CD4-positive, alpha-beta T cell treated with Interleukin-2 at 100 ng/mL for 4 hours (primary cell): ENCODE measurements at places on chromosomes 11 and 22.

GRCh38 chr11:17013548-17014320, 480 bp downstream of the PLEKHA7 start:
- peak; percentile 11 for DNase-seq

DNA sequence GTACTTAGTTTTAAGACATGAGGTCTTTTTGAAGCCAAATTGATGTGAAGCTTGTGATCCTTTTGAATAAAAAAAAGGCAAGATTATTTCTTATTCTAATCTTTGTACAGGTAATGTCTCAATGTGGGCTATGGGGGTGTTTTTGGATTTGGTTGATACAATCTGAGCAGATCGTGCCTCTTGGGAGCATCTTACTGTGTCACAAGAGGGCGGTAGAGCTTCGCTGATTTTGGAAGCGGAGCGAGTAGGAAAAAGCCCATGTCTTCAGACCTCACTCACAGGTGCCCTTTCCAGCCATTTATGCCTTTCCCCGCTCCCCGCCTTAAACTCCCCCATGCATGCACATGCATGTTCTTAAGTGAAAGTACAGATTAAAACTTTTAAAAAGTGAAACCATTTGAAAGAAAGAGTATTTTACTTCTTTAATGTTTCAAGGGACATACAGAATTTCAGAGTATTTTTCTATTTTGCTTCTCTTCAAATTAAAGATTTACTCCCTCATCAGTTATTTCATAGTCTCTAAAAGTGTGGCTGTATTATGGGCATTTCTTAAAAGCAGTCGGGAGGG, 18.8 kb downstream of the DDX25 start:
- peak; percentile 61 for DNase-seq

GRCh38 chr11:65903068-65903481, 2.9 kb upstream of the FOSL1 start:
- no peak for DNase-seq

DNA sequence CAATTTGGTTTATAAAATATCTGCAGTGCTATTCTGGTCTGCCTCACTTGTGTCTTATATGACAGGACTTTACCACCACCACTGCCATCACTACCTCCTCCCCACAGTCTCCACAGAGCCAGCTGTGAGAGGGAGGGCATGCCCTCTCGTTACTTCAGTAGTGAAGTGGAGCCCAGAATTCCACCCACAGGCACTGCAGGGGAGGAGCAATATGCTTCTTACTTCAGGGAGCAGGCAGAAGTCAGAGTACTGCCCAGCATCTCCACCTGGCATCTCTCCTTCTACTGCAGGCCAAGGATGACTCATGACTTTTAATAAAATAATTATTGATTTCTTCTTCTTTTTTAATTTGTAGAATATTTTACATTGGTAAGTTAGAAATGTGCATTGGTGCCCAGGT, 255.5 kb downstream of the DYNC2H1 start:
- no peak for DNase-seq

DNA sequence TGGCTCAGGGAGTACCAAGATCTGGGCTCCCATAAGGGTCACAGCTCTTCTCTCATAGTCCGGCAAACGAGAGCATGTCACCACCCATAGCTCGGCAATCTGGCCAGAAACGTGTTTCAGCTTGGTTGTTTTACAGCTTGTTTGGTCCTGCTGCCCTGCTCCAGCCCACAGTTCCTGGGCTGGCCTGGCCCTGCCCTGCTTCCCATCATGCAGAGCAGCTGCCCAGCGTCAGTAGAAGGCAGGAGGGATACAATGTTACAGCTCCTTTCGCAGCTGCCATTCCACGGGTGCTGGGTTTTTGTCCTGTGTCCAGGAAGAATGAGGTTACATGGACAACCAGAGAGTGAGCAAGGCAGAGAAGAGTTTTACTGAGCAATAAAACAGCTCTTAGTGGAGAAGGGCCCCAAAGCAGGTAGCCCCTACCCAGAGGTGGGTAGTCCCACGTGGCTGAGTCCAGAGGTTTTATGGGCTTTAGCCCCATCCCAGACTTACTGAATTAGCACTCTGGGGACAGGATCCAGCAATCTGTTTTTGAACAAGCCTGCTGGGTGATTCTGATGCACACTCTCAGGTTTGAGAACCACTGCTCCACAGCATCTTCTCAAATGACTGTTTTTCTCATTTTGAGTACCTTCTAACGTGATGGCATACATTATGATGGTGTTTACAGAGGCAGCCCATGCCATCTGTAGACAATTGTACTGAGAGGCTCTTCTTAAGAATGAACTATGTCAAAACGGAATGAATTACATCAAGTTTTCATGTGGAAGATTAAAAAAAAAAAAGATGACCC, 5.8 kb upstream of the MS4A18 start:
- DNase-seq: no peak

DNA sequence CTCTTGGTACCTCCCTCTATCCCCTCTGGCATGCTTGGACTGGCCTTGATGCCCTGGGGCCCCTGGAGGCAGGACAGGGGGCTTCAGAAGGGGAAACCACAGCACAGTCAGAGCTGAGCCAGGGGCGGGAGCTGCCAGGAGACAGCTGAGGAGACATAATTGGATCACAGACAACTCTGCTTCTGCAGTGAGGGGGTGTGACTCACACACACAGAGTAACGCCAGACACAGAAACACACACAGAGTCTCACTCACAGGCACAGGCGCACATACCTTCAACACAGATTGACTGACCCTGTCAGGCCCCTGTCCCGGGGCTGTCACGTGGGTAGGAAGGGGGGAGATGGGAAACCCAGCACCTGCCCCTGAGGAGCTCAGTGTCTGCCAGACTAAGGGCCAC, 20.6 kb downstream of the STARD10 start:
- DNase-seq: no peak

DNA sequence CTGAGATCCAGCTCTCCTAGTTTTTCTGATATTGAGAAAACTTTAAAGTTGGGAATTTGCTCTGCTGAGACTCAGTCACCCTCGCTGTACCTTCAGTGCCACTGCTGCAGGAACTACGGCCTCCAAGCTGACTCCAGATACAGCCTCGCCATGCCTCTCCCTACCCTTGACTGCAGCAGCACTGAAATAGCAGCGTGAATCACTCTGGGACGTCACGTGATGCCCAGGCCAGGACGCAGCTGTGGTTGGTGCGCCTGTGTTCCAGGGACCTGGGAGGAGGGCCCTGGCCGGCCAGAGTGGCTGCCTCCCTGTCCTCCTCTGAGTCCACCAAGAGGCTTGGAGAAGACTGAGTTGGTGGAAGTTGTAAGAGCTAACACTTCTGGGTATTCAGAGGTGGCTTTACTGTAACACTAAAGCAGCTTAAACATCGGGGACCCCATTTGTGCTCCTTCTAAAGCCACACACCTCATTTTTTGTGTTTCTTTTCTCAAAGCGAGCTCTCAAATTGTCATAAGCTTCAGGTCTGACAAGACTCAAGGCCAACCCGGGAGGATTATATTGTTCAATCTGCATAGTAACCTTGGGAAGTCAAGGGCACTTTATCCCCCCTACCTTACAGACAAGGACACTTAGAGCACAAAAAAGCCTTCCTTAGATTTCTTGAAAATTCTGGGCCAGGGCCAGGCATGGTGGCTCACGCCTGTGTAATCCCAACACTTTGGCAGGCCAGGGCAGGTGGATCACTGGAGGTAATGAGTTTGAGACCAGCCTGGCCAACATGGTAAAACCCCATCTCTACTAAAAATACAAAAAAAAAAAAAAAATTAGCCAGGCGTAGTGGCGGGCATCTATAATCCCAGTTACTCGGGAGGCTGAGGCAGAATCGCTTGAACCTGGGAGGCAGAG, 4.2 kb upstream of the STIP1 start:
- DNase-seq: peak; percentile 44

GRCh38 chr11:20337526-20338154, 25.9 kb upstream of the HTATIP2 start:
- DNase-seq: no peak

DNA sequence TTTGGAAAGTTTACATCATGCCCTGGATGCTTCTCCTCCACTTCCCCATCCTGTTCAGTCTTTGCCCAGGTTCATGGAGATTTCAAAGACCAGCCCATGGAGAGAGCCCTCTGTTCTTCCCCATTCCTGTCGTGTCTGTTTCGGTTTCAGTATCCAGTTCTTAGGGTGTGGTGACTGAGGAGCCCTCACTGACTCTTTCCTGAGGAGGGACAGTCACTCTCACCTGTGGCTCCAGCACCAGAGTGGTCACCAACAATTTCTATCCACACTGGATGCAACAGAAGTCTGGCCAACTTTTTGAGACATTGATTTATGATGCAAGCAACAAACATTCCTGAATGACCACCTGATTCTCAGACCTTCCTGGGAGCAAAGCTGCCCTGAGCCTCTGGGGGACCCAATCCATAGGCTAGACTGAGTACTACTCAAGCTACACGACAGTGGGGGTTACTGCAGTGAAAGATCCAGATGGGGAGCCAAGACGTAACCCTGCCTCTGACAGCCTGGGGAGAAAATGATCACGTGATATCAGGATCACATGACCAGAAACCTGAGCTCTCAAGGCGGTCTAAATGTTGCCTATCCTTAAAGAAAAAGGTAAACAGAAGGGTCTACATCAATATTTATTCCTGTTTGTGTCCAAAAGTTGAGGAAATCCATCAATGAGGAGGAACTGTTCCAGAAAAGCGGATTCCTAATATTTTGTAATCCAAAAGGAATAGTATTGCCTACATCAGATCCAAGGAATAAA, 76.2 kb upstream of the VPREB1 start:
- peak; percentile 28 for DNase-seq

- no peak for DNase-seq
Observed at GRCh38 chr22:50031189-50032091, 18.9 kb upstream of the IL17REL start.

GRCh38 chr22:36926721-36927435, 13.4 kb downstream of the CSF2RB start:
- DNase-seq: no peak

DNA sequence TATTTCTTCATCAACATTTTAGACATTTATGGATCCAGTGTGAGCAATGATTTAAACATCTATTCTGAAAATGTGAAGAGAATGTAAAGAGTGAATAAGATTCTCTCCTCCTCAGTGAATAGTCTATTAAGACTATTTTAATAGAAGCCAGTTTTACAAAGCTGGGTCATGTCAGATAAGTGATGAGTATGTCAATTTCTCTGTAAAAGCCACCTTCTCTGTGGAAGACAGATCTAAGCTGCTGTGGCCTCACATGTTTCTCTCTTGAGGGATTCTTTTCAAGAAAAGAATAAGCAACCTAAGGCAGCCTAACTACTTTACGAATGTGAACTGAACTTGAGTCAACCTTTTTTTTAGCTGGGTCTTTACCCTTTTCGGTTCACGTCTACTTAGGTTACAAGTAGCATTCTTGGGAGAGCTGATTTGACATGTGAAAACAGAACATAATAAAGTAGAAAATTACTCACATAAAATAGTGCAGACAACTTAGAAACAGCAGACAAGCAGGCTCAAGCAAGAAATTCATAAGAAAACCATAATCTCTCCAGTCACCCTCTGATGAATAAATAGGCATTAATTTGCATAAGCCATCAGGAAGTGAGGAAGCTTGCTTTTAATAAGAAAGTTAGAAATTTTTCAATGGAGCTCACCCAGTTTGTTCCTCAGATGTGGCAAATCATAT, 9.9 kb downstream of the CTSC start:
- no peak for DNase-seq

- no peak for DNase-seq
Observed at GRCh38 chr11:17515443-17516176, 28.6 kb downstream of the USH1C start.

DNA sequence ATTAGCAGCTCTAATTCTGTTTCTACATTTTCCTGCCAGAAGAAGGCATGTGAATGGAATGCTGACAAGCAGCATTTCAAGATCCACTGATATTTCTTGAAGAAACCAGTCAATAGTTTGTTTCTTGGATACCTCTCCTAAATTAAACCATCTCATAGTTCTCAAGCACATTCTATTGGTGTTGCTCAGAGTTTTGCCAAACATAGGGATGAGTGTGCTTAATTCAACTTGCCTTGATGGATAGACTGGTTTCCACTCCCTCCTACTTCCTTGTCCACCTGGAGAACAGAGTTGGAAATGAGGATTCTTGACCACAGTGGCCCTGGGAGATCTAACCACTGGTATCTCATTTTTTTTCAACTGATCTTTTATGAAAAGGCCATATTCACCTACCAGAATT, 29.8 kb upstream of the DDX10 start:
- no peak for DNase-seq

DNA sequence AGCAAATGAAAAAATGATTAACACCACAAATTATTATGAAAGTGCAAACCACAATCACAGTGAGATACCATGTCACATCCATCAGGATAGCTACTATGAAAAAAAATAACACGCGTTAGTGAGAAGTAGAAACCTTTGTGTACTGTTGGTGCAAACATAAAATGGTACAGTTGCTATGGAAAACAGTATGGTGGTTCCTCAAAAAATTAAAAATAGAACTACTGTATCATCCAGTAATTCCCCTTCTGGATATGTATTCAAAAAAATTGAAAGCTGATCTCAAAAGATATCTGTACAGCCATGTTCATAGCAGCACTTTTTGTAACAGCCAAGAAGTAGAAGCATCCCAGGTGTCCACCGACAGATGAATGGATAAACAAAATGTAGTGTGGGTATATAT, 43.4 kb downstream of the CCDC81 start:
- no peak for DNase-seq

GRCh38 chr22:27937453-27937852, 18.4 kb upstream of the PITPNB start:
- DNase-seq: no peak

DNA sequence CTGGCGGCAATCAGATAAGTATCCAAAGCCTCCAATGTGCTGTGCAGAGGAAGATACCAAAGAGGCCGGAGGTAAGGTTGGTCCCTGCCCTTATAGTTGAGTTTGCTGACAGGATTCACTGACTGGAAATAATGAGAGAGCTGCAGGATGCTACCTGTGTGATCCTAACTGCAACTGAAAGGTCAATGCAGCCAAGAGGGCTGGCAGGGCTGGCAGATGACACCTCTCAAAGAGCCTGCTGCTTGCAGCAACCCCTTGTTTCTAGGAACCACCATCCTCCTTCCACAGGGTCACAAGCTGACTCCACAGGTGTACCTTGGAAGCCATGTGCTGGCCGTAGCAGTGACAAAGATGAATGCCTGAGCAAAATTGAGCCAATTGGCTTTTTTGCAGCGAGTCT, 348.1 kb downstream of the DDX10 start:
- no peak for DNase-seq

- peak; percentile 29 for DNase-seq
Observed at GRCh38 chr11:133134314-133135173, 397.8 kb downstream of the OPCML start.

- DNase-seq: no peak
Observed at GRCh38 chr11:35112056-35112845, 26.7 kb upstream of the CD44 start.

- no peak for DNase-seq
Observed at GRCh38 chr11:72760539-72761405, 8.6 kb upstream of the ARAP1 start.
